Left ventricle myocardium inferior (tissue), 1 donor: ENCODE measurements at places on chromosomes 11 and 22. TPM values are rescaled to one million over a fixed set of nuclear protein-coding genes. Genes with fewer than 3 reads are reported as not detected.
A peak's percentile ranks its signal among the peaks of the same experiment; 100 is the strongest.

DNA sequence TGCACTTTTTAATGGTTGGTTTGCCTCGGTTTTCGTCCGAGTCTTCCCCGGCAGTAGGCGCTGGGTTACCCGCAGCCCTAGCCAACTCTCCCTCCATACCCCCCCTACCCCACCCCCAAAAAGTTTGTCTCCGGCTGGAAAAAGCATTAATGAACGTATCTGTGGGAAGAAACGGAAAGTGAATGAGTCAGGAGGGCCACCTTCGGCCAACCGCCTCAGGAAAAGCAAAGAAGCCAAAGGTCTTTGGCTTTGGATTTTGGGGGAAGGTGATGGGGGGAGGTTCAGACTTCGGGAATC lies 508 bp upstream of the FLI1 start:
- no peak for DNase-seq

DNA sequence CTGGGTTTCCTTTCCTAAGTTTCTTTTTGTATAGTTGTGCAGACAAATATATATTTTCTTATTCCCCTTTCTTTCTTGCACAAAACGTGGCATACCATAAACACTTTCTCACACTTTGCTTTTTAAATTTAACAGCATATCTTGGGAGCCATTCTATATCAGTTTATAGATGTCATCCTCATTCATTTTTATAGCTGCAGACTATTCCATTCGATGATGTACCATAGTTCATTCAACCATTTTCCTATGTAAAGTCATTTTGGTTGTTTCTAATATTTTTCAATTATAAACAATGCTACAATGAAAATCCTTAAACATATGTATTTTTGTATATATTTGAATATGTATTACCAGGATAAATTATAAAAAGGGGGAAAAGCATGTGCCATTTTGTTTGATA lies 102.5 kb downstream of the RRM1 start:
- no peak for DNase-seq

DNA sequence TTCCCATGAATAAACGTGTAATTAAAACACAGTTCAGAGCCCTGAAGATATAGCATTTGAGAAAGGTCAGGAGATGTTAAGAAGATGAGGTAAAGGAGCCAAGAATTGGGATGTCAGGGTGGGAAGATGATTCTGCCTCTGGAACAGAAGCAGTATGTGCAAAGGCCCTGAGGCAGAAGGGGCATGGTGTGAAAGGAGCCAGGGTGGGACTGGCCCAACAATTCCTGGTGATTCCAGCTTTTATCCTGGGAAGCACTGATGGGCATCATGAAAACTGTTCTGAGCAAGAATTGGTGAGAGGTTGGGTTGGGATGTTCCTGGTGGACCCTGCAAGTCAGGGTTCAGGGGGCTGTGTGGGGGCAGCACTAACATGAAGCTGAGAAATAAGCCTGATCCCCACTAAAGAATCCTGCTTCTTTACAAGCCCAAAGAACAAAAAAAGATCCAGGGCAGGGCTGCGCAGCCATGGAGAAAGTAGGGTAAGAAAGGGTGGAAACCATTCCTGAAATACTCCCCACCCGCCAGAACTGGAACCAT lies 2.5 kb upstream of the FXYD6 start:
- no peak for DNase-seq

The MAPK8IP2 gene
- total RNA-seq, result 0.33 TPM

GRCh38 chr22:23229646-23230045 lies 49.3 kb downstream of the BCR start:
- no peak for DNase-seq

DNA sequence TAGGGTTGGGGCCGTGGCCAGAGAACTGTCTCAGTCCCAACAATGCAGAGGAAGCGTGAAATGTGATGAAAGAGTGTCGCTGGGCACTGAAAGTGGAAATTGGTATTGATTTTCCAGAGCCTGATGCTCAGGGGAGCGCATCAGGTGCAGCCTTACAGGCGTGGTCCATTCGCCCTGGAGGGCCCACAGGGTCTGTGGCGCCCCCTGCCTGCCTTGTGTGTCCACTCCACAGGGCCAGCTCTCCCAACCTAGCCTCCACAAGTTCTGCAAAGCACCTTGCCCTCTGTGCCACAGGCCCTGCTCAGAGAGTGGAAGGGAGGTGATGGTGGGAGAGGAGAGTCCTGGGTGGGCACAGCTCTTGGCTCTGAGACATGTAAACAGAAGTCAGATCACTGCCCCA lies 54.9 kb upstream of the LMO1 start:
- DNase-seq, result no peak

- DNase-seq, result no peak
These were observed 360.2 kb downstream of the KCNA4 start for GRCh38 chr11:29656597-29656996.

The DENND6B gene
- 1.2 TPM for total RNA-seq

DNA sequence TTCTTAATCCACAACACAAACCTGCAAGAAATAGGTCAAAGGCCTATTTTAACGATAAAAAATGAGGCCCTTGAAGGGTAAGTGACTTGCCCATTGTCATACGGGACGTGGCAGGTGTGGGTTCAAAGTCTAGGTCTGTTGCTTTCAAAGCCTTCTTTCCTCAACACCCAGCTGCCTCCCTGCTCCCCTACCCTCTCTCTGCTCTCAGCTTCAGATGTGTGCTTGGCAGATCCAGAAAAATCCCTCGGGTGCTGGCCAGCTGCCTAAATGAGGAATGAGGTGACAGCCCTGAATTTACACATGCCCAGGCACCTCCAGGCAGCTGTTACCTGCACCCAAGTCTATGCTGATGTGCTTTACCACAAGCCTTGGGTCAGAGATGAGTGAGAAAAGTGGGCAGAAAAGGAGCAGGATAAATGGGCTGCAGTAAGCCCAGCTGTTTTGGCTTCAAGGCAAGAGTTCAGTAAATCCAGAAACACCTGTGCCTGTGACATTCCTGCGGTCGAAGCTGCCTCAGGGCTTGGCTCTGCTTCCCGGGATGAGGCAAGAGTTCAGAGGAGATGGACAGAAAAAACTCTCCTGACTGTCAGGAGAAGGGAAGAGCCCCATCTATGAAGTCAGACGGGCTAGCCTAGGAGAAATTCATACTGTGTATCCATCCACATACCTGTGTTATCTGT lies 49.9 kb upstream of the LDLRAD3 start:
- DNase-seq, result no peak

DNA sequence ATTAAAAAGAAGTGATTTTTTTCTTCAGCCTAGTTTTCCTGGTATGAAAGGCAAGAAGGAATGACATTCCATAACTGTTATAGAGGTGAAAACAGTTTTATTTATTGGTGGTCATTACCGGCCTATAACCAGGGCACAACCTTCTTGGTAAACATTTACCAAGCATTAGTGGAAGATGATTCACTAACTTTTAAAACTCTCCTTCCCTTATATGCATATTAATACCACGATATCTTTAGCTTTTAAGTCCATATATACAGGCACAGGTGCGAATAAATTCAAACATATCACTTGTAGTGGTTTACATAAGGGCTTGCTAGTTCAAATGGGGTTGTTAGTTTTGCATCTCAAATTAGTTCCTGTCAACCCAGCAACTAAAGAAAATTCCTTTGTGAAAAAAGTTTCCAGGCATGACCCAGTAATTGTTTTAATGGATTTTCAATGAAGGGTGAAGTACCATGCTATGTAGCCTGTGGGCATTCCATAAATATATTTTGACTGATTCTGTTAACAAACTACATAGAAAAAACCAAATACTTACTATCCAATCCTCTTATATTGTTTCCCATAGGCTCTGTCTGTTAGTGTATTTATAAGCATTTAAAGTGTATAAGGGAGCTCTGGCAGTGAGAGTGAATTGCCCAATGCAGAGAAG lies 30.6 kb upstream of the ROBO3 start:
- DNase-seq, result no peak

- no peak for DNase-seq
These were observed 1.9 kb downstream of the ACR start for GRCh38 chr22:50739894-50740293.

DNA sequence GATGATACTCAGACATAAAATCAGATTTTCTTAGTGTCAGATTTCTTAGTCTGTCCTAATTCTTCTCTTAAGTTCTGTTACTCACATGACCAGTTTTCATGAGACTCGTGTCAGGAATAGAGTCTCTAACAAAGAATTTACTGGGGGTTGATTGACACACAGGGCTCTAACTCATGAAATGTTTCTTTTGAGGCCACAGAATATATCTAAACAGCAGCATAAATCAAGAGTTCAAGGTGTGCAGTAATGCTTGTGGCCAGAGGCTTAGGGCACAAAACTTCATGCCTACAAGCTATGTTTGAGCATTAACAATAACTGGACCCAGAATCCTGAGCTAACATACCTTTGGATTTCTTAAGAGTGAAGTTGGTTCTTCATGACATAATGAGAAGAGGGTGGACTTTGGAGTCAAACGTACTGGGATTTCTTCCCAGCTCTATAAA lies 237.2 kb downstream of the DDX10 start:
- DNase-seq, result no peak

The DBX1 gene
- total RNA-seq, result not detected

GRCh38 chr11:17516551-17517150 lies 27.6 kb downstream of the USH1C start:
- DNase-seq, result no peak

DNA sequence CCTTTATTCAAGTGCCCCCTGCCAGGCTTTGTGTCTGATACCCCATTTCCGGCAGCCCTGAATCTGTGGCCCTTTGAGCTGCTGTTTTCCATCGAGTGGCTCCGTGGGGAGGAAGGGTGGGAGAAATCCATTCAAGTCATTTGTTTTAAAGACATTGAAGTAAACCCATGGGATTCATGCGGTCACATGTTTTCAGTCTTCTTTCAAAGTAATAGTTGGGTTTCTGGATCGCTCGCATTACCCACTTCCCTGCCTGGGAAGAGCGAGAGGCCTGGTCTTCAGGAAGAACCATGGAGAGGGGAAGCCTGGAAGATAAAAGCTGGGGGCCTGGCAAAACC lies 14.4 kb downstream of the DAGLA start:
- DNase-seq, result no peak

DNA sequence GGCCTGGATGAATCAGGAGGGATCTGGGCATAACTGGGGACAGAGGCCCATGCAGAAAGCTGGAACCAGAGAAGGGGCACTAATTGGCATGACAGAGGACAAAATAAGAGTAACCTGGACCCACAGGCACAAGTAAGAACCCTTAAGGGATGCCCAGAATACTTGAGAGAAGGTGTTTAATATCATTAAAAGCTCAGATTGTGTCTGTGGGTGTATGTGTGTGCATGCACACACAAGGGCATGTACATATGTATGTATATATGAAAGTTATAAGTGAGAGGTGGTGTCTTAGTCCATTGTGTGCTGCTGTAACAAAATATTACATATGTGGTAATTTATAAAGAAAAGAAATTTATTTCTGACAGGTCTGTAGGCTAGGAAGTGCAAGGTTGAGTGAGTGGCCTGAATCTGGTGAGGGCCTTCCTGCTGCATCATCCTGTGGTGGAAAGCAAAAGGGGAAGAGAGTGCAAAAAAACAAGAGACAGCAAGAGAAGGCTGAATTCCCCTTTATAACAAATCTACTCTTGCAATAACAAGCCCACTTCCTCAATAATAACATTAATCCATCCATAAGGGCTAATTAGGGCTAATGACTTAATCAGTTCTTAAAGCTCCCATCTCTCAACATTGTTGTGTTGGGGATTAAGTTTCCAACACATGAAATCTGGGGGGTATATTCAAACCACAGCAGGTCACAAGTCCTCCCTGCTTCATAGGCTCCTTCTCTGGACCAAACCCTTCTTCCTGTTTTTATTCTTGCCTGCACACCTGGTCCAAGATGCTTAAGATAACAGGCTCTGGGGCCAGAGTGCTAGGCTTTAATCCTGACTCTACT lies 68.3 kb upstream of the POU2AF2 start:
- DNase-seq, result no peak

GRCh38 chr11:69309631-69310280 lies 15.8 kb downstream of the MYEOV start:
- DNase-seq, result no peak

The RIMBP3C gene
- 0.08 TPM for total RNA-seq

The DSCAML1 gene
- total RNA-seq, result 0.19 TPM

GRCh38 chr11:108115500-108116140 lies 5.7 kb upstream of the ACAT1 start:
- peak; percentile 86 for DNase-seq

GRCh38 chr11:16979703-16980622 lies 34.3 kb downstream of the PLEKHA7 start:
- DNase-seq, result no peak

The IGLL5 gene
- total RNA-seq, result 0.47 TPM

DNA sequence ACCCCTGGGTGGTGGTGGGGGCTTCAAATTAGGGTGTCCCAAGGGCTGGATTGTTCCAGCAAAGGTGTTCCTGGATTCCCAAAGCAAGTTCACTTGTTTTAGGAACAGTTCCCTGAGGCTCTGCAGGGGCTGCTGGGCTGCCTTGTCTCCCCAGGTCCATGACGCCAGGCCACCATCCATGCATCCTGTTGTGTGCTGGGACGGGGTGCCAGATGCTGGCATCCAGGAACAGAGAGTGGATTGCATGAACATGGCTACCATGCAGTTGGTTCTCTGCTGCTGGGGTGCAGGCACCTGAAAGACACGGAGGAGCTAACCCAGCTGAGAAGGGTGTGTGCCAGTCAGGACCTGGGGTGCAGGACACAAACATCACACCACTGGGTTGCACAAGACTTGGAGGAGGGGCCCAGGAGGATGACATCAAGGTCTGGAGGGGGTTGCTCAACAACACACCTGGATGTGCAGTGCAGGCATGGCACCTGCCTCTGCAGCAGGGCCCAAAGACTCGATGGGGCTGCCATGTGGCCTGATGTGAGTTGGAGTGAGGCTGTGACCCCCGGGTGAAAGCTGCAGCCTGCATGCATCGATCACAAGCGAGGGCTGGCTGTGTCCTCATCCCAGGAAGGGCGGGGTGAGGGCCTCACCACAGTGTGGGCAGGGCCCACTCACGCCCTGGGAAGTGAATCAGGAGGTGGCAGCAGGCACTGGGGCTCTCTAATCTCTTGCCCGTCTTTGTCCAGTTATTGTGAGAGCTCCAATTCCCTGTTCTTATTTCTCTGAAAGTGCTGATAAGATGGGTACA lies 74.0 kb upstream of the CLDN5 start:
- DNase-seq, result no peak

GRCh38 chr11:112553205-112553731 lies 292.6 kb upstream of the PLET1 start:
- DNase-seq, result no peak

GRCh38 chr11:134481933-134482527 lies 70.0 kb upstream of the B3GAT1 start:
- DNase-seq, result no peak

The AP1B1 gene
- total RNA-seq, result 28.2 TPM

- DNase-seq, result no peak
These were observed 386.2 kb downstream of the TENM4 start for GRCh38 chr11:79054636-79055035.

DNA sequence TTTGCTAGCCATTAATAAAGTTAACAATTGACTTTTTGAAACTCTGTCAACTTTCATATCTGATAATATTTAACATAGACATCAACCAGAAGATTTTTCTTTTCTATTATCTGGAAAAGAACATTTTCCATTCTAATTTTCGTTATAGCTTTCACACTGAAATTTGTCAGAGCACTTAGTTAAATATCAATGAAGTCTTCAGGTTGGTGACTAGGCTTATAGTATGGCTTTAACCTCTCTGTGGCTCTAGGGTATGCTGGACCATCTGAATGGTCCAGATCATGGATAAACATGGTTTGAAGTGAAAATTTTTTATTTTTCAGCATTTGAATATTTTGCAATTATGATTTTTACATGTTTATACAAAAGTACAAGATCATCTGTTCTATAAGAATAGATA lies 548.1 kb downstream of the CNTN5 start:
- no peak for DNase-seq

GRCh38 chr22:38843657-38844314 lies at the start of gene NPTXR:
Gene NPTXR, minus strand, starts transcription at chr22:38844028.
- DNase-seq, result peak; percentile 54
